ENCODE measurements at places on chromosomes 3 and 15.
A peak's percentile ranks its signal among the peaks of the same experiment; 100 is the strongest.

DNA sequence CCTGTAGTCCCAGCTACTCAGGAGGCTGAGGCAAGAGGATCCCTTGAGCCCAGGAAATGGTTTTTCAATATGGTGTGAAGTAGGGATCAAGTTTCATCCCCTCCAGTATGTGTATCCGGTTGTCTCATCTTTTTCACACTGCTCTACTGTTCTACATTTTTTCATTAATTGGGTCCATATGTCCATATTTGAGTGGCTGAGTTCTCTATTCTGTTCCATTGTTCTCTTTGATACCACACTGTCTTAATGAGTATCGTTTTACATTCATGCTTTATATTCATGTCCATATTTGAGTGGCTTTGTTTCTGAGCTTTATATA lies 81.6 kb upstream of the LRRFIP2 start:
- DNase-seq: no peak

- DNase-seq: no peak
Measured at GRCh38 chr3:114480442-114480841, 186.6 kb downstream of the TIGIT start.

DNA sequence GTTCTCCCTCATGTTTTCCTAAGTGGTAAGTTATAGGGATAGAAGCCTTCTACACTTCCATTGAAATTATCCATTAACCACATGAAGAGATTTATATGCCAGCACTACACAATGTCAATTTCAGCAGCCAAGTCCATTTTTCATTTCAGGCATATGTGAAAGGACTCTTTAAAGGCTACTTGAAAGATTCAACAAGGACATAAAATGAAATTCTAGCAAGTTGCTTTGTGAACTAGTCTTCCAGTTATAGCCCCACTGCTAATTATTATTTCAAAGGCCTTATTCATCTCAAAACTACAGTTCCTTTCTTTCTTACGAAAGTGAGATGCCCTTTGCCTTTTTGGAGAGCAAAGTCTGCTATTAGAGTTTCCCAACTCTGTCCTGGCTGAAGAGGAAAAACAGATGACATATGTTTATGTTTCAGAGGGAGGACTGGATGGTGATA lies 66.0 kb upstream of the SLC2A2 start:
- DNase-seq: no peak

- DNase-seq: peak; percentile 53
Measured at GRCh38 chr3:52088445-52089367, 32.3 kb upstream of the DUSP7 start.

GRCh38 chr15:99955532-99955931 lies 222.3 kb upstream of the LYSMD4 start:
- no peak for DNase-seq

GRCh38 chr3:134339331-134339730 lies 34.9 kb downstream of the AMOTL2 start:
- no peak for DNase-seq

GRCh38 chr3:39990532-39990931 lies 181.1 kb downstream of the MYRIP start:
- DNase-seq: peak; percentile 17

- peak; percentile 49 for DNase-seq
Measured at GRCh38 chr15:58551084-58551763, 119.4 kb downstream of the LIPC start.

- DNase-seq: no peak
Measured at GRCh38 chr15:89078851-89079810, 9.1 kb upstream of the ABHD2 start.

Data from RCC 7860 (cell line).